ENCODE measurements at places on chromosomes 3 and 15.

DNA sequence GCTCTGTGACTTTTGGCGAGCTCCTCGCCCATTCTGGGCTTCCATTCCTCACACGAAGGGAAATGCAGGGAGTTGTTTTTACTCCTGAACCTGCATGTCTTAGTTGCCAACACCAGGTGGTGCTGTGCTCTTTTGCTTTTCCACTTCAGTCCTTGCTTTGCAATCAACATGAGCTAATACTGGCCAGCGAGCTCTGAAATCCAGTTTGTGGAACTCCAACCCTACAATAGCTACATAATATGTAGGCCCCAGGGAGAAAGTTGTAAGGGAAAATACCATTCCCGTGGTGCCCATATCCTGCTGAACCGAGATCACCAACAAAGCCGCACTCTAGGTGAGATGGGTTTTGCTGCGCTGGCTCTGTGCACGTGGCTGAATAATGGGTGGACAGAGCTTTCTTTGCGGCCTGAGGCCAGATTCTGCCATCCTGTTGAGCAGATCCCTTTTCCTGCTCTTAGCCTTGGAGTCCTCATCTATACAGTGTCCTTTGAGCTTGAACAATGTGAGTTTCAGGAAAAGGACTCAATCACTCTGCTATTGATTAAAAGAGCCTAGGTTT, 25.0 kb downstream of the LSM3 start:
- DNase-seq, result peak; percentile 67

DNA sequence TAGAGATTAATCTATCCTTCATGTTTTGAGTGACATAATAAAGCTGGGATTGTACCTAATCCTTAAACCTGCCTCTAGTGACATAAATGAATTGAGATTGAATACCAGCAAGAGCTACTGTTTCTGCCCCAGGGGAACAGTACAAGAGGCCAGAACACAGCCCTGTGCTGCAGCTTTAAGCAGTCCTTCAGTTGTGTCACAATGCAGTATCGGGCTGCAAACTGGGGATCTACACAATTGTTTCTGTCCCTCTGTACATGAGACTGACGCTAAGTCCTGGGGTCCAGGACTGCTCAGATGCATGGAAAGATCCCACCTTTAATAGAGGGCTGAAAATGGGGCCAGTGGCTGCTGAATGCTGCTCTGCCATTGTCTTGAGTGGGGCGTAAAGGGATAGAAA, 87.5 kb downstream of the MINAR1 start:
- DNase-seq, result no peak

GRCh38 chr3:71583566-71584393, at the start of gene FOXP1:
Gene FOXP1 (minus strand): TSS chr3:71583728. CDS start chr3:71198381, 385,347 bp downstream.
- DNase-seq, result peak; percentile 88

- DNase-seq, result no peak
These were observed 76.7 kb upstream of the PHLDB2 start for GRCh38 chr3:111782447-111782782.

GRCh38 chr3:34842706-34843480, 796.4 kb upstream of the ARPP21 start:
- DNase-seq, result no peak

DNA sequence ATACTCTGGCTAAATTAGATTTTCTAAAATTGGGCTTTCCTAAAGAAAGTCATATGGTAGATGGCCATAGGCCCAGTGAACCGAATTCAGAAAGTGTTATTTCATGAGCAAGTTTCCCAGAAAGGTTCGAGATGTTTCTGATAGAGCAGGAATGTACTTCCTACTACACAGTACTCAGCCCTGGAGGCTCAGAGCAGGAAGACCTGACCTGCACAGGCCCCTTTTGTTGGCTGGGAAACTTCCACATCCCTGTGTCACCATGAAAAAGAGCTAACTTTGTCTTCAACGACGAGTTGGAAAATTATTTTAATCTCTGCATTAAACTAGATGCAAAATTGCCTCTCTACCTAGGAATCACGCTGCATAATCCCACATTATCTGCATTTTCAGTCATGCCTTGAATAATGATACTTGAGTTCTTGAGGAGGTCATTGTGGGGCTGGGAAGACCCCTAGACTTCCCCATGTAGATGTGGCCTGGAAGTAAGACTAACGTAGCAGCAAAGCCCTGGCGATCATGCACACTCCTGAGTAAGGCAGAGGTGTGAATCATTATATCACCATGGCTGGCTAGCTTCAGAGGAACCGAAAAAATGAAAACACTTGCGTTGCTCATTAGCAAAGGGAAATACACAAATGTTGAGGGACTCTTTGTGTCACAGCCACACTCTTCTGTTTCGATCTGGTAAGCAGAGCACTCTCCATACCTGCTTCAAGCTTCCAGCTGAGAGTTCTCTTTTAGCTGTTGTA, 47.1 kb downstream of the CMTM7 start:
- DNase-seq, result no peak

DNA sequence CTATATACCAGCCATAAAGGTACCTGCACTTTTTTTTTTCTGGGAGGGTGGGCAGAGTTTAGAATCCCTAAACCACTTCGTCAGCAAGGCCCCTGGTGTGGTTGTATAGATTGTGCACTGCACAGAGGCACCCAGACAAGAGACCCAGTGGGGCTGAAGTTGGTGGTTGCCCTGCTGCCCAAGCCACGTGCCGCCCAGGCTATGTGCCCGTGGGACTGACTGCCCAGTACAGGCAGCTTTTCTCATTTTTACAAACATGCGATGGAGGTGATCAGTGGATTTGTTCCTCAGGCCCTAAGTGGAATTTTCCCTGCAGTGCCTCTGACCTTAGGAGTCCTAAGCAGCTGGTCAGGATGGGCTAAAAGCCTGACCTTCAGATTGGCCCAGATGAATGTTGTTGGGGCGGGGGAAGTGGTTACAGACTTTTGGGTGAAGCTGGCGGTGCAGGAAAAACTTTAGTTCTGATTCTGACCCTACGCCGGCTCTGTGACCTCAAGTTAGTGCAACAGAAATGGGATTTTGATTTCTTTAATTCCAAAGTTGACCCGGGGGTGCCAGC, 34.9 kb upstream of the LIMD1 start:
- DNase-seq, result no peak

GRCh38 chr3:168493412-168494205, 397.9 kb upstream of the GOLIM4 start:
- no peak for DNase-seq

DNA sequence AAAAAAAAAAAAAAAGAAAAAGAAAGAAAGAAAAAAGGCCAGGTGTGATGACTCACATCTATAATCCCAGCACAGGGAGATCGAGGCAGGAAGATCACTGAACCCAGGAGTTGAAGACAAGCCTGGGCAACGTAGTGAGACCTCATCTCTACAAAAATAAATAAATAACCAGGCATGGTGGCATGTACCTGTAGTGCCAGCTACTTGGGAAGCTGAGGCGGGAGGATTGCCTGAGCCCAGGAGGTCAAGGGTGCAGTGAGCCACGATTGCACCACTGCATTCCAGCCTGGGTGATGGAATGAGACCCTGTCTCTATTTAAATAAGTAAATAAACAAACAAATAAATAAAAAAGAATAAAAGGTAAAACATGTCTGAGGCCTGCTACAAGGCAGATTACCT, 39.3 kb upstream of the LACTB start:
- DNase-seq, result no peak

DNA sequence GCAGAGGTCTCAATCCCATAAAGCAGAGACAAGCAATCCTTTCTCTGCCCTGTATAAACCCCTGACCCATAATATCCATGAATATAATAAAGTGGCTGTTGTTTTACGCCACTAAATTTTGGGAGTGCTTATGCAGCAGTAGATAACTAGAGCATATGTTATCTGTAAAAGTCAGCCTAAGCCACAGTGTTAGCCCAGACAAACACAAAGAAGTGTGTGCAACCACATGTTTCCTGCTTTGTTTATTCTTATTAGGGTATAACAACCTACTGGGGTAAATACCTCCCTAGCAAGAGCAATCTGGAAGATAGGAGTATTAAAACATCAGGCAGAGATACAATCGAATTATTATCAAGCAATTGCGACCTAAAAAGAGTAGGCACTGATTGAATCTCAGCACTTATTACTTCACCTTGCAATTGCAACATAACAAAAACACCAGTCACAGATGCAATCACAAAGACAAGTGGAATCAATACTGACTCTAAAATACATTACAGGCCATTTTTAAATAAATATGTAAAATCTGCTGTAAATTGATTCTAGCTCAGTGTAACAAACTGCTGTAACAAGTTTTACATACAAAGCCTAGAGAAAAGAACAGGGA, 94.6 kb upstream of the UBE2E2 start:
- no peak for DNase-seq

DNA sequence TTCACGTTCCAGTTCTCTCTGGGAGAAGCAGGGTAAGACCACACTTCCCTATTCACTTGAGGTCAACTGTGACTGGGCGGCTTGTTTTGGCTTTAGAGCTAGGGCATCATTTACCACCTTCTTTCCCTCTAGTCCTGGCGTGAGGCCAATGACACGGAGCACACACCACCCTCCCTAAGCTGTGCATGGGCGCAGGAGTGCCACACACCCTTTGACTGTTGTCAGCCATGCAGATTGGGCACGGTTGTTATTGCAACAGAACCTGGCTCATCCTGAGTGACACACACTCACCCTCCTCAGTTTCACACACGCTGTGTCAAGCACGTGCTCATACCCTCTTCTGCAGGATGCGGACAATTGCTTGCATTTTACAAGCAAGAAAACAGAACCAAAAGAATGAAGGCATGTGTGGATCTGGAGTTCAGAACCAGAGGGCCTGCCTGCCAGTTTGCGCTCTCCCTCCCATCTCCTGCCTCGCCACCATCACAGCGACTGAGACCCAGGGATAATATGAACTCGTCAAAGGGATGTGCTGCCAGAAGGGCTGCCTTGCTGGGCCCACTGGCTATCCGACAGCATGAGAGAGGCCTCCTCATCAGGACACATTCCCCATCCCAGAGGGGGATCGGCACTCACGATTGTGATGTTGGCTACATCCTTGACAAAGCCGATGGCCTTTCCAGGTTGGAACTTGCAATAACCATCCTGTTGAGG, 17.6 kb downstream of the CTSH start:
- no peak for DNase-seq

GRCh38 chr3:158573714-158574113, 2.7 kb downstream of the MLF1 start:
- DNase-seq, result no peak

GRCh38 chr3:29261119-29261518, 19.8 kb upstream of the RBMS3 start:
- no peak for DNase-seq

DNA sequence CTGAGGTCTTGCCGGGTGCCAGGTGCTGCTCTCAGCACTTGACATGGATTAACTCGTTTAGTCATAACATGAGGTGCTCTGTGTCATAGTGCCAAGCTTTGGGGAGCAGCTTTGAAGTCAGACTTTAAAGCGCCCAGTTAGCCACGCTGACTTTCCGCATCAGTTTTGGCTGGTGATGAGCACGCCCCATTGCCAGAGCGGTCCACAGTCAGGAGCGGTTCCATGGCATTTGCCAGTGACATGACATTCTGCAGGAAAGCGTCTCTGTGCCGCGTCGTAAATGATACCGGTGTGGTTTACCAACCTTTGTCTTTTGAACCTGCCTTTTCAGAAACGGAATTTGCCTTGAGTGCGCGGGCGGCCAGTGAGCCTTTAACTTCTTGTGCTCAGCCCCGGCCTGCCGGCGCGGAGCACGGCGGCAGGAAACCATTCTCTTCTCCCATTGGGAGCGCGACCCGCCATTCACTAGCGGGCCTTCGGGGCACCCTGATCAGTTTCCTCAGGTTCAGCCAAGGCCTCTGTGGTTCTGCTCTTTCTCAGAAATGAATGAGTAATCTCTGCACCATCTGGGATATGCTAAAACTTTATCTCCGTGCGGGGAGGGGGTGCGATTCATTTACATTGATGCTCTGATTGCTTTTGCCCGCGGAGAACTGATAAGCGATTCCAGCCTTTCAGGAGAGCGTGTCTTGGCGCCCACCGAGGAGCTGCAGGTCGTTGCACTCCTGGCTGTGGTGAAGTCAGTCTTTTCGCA, 1.7 kb upstream of the SLC2A2 start:
- peak; percentile 66 for DNase-seq

DNA sequence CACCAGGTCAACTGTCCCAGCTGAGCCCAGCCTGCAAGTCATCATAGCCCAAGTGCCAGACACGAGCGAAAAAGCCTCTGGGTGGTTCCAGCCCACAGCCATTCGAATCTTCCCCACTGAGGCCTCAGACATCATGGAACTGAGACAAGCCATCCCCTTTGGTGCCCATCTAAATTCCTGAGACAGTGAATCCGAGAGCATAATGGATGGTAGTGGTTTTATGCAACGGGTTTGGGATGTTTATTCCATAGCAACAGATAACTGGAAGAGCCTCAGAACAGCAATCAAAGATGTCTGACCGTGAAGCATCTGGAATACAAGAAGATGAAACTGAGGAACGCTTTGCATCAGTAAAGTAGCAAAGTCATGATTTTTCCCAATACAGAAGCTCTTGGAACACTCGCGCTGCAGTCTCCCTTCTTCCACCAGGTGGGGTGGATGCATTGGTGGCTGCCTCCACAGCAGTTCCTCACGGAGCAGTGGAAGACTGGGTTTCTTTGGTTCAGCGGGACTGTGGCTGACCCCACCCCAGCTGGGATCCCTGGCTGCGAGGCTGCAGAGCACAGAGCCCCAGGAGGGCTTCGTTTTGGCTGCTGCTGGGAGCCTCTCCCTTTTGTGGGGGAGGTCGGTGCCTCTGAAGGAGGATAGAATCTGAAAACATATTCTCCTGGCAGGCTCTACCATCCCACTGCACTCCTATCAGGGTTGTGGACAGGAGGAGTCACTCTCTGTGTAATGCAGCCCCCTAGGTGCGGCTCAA, 26.4 kb upstream of the PDE8A start:
- DNase-seq, result peak; percentile 76

DNA sequence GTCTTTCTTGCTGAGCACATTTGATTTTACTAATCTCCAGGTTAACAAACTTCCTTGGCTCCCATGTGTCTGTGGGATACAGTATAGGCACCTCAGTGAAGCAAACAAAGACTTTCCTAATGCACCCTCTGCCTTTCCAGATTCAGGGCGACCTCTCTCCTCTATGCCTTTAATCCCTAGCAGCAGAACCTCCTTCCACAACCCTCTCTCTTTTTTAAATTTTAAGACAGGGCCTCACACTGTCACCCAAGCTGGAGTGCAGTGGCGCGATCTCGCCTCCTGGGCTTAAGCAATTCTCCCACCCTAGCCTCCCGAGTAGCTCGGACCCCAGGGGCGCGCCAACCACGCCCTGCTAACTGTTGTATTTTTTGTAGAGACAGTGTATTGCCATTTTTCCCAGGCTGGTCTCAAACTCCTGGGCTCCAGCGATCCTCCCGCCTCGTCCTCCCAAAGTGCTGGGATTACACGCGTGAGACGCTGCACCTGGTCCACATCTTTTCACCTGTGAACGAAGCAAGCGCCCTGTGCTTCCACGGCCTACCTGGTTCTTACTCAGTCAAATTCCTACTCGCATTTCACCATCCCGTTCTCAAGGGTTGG, 1.7 kb upstream of the HACD3 start:
- no peak for DNase-seq

- DNase-seq, result no peak
These were observed 68.8 kb upstream of the OXTR start for GRCh38 chr3:8838234-8838633.

GRCh38 chr15:66608881-66609280, 43.1 kb upstream of the LCTL start:
- no peak for DNase-seq
